ENCODE measurements at places on chromosomes 7 and 10.
A peak's percentile ranks its signal among the peaks of the same experiment; 100 is the strongest.

- peak; percentile 31 for DNase-seq
Observed at GRCh38 chr10:50398381-50398780, 147.1 kb upstream of the ASAH2 start.

GRCh38 chr7:22586786-22587140, 86.8 kb upstream of the STEAP1B start:
- DNase-seq, result peak; percentile 61

DNA sequence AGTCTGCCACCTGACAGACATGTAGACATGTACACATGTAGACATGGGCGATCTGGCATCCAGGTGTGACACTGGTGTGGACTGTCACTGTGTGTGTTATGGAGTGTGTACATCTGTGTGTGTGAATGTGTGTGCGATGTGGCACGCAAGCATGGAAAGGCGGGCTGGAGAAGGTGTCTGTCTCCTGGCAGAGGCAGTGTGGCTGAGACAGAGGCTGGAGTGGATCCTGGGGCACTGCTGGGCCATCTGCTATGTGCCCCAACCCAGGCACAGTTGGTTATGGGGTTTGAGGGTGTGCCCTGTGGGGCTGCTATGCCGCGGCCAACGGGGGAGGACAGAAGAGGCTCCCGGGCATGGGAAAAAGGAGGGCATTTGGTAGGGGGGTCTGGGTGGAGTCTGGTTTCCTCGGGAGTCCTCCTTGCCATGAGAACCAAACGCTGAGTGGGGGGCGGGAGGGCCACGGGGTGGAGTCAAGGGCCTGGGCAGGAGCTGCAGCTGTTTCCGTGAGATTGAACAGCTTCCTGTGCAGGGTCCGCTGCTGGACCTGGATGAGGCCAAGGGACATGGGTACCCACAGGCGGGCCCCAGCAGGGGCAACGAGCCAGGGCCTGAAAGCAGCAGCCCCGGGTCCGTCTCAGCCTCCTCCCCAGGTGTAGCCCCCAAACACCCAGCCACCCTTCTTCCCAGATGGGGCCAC, 1.3 kb downstream of the ELN start:
- DNase-seq, result no peak

- DNase-seq, result no peak
Observed at GRCh38 chr7:598899-599298, 79.3 kb upstream of the PDGFA start.

- peak; percentile 79 for DNase-seq
Observed at GRCh38 chr10:77405771-77406241, 231.8 kb downstream of the KCNMA1 start.

GRCh38 chr10:2798336-2799022, 268.9 kb upstream of the PFKP start:
- DNase-seq, result no peak

DNA sequence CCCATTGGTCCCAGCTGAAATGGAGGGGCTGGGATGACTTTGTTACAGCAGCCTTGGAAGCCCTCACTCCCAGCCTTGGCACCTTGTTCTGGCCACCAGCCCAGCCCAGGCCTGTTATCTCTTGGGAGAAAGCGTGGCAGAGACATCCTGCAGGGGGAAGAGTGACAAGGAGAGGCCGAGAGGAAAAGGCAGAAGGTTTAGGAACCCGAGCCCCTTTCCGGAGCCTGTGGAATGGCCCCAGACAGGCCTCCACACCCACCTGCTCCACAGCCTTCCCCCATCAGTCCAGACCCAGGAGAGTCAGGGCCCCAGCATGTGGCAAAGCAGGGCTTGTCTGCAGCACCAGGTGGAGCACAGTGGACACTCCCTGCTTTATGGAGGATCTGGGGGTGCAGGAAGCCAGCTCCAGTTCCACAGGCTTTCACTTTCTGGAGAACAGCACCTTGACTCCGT, 24.1 kb upstream of the TRIM8 start:
- no peak for DNase-seq

DNA sequence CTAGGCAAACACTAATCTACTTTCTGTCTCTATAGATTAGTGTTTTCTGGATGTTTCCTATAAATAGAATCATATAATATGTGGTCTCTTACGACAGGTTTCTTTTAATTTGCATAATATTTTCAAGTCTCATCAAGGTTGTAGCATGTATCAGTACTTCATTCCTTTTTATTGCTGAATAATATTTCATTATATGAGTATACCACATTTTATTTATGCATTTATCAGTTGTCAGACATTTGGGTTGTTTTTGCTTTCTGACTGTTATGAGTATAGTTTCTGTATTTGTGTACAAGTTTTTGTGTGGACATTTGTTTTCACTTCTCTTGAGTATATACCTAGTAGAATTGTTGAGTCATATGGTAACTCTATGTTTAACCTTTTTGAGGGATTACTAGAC, 48.2 kb downstream of the SHOC2 start:
- no peak for DNase-seq

DNA sequence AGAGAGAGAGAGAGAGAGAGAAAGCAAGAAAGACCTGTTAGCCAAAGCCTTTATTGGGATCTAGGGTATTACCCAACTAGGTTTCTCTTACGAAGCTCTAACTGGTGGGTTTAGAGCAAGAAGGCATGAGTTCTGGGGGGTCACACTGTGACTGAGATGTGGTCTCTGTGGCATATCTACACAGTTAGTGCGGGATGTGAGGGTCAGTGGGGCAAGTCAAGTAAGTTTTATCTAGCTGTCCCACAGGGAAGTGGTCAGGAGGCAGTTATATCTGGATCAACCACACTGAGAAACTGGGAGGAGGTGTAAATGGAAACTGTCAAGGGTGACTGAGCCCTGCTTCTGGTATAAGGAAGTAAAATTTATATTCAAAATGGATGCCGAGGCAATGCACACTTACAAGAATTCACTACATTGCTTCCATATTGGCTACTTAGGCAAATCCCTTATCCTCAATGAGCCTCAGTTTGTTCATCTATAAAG, 331.6 kb upstream of the HPS1 start:
- DNase-seq, result no peak

GRCh38 chr7:134784251-134785049, 5.0 kb downstream of the CALD1 start:
- no peak for DNase-seq
